ENCODE measurements at places on chromosomes 12 and 14.

- DNase-seq: no peak
Measured at GRCh38 chr12:108356835-108357806, 18.0 kb upstream of the CMKLR1 start.

DNA sequence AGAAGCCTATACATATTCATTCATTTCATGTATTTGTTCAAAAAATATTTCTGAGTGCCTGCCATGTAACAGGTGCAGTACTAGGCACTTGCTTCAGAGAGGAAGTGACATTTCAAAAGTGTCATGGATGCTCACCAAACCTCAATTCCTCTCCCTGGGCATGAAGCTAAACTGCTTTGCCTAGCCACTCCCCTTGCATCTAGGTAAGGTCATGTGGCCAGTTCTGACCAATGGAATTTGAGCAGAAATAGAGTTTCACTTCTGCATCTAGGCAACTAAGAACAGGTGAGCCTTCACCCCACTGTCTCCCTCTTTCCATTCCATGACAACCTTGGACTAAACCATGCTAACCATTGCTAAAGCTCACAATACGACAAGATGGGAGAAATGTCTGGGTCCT, 27.6 kb downstream of the TC2N start:
- DNase-seq: no peak

DNA sequence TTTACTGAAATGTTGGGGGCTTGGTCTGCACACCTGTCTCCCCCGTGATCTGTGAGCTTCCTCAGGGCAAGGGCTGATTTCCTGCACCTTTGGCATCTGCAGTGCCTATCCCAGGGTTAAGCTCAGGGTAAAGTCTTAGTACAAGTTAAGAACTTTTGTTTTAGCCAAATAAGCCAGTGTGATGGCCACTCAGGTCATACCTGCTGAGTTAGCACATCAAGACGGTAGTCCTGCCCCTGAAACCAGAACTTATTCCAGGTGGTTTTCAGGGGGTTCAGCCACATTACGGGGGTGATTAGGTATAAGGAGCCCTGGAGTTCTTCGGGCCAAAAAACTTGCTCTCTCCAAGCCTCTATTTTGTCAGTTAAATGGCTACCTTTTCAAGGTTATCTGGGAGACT, 21.6 kb upstream of the CHST11 start:
- DNase-seq: no peak

GRCh38 chr12:67436230-67436629, 167.1 kb downstream of the CAND1 start:
- no peak for DNase-seq

DNA sequence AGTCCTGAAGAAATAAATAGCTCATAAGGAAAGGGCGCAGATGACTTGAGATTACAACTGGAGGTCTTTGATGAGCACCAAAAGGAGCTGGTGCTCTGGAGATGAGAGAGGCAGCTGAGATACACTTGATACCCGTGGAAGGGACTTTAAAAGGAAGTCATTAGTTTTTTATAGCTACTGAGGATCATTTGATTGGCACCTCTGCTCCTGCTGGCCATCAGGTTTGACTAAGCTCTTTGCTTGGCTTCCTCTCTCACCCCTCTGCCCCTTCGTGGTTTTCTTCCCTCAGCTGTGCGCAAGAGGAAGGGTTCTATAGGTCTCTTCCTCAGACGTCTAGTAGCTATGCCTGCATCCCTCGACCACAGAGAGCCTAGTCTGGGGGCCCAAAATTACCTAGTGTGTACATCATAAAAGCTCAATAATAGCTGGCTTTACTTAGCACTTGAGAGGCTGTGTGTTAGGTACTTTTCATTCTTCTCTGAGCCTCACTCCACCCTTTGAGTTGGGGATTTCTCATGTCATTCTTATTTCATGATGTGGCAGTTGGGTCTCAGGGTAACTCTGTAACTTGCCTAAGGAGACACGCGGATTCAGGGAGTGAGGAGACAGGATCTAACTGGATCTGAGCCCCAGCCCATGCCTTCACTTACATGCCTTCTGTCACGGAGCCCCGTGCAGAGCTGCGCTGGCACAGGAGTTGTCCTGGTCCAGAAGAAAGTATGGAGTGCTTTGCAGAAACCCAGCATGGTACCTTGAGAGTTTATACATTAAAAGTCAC, 68.4 kb upstream of the ASPG start:
- no peak for DNase-seq

GRCh38 chr14:30291216-30291615, 267.7 kb upstream of the G2E3 start:
- no peak for DNase-seq

- DNase-seq: no peak
Measured at GRCh38 chr14:60346706-60347105, 97.7 kb downstream of the PPM1A start.

DNA sequence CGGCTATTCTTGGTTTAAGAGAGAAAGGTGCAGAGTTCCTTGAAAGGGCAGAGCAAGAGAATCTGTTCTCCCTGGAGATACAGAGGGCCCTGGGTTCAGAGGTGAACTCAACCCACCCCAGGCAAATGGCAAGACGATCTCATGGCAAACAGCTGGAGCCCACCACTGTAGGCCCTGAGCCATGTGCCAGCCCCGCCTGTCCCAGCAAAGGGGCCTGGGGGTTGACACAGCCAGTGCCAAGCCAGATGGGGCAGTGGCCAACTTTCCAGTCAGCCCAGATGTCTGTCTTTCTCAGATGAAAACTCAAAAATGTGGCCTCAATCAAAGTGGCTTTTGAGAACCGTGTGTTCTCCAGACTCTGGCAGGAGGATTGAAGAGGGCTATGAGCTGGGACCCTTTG, 51.8 kb downstream of the ISCA2 start:
- no peak for DNase-seq

GRCh38 chr12:98725476-98726247, 80.6 kb downstream of the APAF1 start:
- DNase-seq: no peak

DNA sequence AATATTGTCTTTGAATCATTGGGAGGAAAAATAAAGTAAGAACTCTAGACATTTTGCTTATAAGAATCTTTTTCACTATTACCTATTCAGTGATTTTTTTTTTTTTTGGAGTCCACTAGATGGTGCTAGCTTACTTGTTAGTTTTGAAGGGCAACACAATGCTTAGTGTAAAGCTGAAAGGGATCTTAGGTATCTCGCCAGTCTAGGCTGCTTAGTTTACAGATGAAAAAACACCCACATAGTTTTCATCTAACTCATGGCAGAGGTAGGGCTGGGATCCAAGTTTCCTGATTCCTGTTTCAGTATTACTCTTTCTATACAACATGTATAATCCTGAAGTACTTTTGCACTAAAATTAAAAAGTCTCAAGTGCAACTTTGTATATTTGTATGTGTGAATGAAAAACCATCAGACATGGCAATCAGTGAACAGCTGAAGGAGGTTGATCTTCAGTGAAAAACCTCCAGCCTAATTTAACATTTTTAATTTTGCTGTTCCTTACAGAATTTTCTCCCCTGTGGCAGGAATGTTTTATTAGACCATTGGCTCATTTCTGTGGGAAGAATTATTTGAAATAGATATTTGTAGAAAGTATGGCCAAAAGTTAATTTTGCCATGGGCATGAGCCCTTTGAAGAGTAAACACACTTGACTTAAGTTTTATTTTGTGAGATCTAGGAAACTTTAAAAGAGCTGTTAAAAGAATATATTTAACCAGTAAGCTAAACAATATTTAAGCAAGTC, 40.7 kb downstream of the LRRIQ1 start:
- no peak for DNase-seq

DNA sequence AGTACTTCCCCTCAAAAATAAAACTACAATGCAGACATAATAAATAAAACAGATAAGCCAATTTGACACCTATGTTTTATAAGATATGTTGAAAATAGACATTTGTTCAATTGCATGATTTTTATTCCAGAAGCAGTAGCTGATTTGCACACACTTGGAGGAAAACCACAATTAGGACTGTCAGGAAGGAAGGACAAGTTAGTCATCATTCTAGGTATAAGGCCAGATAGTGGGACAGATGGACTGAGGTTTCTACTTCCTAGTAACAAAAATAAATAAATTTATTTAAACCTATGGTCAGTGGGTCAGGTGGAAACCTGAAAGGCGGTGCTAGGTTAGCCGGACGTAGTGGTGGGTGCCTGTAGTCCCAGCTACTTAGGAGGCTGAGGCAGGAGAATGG, 141.8 kb upstream of the RASSF8 start:
- no peak for DNase-seq

DNA sequence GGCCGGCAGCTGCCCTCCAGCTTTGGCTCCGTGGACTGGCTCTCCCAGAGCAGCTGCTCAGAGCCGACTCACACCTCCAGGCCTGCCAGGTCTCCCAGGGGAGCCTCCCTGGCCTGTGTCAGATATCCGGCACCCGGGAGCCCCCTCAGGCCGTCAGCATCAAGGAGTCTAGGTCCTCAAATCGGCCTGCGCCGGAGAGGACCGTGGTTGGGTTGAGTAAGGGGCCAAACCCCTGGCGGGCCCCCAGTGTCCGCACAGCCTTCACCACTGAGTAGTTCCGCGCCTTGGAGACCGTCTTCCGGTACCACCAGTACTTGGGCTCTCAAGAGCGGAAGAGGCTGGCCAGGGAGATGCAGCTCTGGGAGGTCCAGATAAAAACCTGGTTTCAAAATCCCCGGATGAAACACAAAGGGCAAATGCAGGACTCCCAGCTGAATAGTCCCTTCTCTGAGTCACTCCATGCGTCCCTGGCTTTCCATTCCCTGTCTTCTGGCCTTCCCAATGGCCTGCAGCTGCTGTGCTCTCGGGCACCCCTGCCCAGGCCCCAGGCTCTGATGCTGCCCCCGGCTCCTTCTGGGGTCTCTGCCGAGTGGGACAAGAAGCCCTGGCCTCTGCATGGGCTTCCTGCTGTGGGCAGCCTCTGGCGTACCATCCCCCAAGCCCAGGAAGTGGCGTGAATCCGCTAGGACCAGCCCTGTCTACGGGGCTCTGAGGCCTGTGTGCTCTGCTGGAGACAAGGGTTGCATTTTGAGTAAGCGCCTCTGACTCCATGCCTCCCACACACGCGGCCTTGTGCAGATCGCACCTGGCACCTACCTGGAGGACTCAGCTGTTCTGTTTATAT, 245.1 kb upstream of the ATXN7L3B start:
- no peak for DNase-seq

DNA sequence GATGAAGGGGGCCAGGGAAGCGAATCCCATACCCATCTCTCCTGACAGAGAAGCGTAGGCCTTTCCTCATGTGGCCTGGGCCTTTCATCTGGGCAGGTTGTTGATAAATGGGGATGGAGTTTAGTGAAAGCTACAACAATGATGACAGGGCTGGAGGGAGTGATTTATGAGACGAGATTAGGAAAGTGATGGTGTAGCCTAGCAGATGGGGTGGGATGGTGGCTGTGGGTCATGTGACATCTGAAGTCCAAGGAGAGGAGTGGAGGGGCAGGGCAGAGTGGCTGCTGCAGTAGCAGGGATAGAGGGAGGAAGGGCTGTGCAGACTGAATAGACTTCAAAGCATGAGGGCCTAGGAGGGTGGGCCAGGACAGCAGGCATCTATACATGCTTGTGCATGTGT, 85.5 kb downstream of the ADCK1 start:
- no peak for DNase-seq

- DNase-seq: no peak
Measured at GRCh38 chr12:68374307-68374982, 42.3 kb upstream of the MDM1 start.

DNA sequence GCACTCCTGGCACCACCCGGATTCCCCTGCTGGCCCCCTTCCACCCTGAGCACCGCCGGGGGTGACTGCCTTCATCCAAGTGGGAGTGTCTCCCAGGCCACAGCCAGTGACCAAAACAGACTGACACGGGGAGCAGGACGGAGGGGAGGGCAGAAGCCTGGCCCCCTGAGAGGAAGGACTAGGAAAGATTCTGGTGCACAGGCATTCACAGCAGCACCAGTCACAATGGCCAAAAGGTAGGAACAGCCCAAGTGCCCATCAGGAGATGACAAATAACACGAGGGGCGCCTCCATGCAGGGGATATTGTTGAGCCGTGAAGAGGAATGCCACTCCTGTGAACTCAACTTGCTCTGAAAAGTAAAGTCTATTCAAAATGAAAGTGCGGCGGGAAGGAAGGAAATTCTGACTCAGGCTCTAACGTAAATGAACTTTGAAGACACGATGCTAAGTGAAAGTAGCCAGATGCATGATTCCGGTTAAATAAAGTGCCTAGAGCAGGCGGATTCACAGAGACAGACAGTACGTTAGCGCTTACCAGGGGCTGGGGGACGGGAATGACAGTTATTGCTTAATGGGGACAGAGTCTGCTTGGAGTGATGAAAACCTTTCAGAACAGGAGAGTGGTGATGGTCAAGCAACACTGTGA, 146.1 kb upstream of the NCOR2 start:
- peak; percentile 45 for DNase-seq

- DNase-seq: no peak
Measured at GRCh38 chr12:76266797-76267196, 81.4 kb downstream of the BBS10 start.
